ENCODE measurements at places on chromosomes 2 and 18.

DNA sequence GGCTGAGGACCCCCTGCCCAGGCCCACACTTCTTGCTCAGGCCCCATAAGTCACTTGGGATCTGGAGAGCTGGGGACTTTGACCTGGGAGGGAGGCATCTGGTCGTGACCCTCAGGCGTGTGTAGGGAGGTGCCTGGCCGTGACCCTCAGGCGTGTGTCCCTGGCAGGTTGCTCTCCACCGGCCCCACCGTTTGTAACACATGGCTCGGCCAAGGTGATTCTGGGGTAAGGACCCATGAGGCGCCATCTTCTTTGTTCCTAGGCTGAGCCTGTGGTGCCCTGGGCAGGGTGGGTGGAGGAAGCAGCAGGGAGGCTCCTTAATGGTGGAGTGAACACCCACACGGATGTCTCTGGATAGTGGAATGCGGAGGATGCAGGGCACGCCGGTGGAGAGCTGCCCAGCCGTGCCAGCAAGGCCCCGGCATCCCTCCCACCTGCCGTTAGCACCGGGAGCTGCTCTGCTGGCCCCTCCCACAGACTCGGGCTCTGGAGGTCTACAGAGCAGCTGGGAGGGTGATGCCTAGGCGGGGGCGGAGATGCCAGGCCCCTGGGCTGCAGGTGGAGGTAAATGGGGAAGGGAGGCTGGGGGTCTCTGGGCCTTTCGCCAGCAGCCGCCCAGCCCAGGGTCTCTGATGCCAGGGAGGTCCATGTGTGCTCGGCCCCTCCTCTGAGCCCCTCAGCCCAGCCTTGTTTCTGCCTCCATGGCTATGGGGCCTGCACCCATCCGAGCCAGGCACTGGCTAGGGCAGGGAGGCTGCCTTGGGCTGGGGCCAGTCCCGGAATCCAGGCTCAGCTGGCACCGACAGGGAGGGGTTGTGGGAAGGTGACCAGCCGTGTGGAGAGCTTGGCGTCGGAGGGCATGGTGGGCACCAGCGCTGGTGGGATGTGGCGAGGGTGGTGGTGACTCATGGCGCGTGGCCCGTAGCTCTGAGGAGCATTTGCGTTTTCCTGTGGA is 1.1 kb upstream of the GAL3ST2 start:
- no peak for DNase-seq

DNA sequence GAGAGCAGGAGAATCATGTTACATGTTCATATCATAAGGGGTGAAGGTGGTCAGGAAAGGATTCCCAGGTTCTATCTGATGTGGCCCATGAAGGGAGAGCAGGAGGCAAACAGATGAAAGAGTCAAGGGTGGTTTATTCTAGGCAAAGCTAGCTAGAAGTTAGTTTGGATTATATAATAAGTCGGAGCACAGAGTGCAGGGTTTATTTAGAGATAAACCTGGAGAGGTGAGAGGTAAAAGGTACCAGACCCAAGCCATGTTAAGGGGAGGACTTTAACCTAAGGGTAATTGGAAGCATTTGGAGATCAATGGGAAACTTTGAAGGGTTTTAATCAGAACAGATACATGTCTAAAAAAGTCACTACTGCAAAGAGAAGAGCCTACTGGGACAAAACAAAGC is 69.2 kb upstream of the LRATD1 start:
- no peak for DNase-seq

- DNase-seq = no peak
Measured at GRCh38 chr2:204260162-204260877, 285.0 kb upstream of the PARD3B start.

- DNase-seq = no peak
Measured at GRCh38 chr18:23166891-23167541, 31.7 kb downstream of the CABLES1 start.

DNA sequence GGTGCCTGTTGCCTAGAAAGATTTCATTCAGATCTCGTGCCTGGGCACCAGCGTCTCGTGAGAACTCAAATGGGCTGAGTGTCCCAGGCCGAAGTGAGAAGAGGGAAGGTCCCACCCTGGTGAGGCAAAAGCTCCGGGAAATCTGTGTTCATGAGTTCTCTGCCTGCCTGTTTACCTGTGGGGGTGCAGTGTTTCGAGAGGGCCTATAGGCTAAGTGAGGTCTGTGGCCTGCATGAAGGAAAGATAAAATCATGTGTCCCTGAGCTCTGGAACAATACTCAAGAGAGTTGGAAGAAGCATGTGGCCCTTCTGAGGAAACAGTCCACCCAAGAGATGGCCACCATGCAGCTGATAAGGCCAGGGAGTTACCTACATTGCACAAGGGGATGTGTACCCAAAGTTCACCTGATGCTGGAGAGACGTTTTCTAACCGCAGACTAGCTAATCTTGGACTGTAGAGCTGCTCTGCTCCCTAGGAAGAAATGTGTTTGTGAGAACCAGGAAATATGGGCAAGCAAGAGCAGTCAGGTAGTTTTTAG is 63.5 kb upstream of the ST3GAL5 start:
- no peak for DNase-seq

- DNase-seq = no peak
Measured at GRCh38 chr2:20429528-20429927, 17.3 kb upstream of the RHOB start.

GRCh38 chr2:46296840-46297545 is at the start of gene EPAS1:
Gene EPAS1, plus strand, starts transcription at chr2:46297407. Its CDS starts 505 bp downstream, at chr2:46297912.
- peak; percentile 73 for DNase-seq

DNA sequence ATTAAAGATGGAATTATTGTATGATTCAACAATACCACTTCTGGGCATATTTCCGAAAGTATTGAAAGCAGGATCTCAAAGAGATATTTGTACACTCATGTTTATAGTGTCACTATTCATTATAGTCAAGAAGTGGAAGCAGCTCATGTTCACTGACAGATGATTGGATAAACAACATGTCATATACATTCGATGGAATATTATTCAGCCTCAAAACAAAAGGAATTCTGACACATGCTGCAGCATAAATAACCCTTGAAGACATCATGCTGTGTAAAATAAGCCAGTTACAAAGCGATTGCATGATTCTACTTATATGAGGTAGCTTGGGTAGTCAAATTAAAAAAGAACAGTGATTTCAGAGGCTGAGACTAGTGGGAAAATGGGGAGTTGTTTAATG is 39.3 kb upstream of the PROKR1 start:
- no peak for DNase-seq

DNA sequence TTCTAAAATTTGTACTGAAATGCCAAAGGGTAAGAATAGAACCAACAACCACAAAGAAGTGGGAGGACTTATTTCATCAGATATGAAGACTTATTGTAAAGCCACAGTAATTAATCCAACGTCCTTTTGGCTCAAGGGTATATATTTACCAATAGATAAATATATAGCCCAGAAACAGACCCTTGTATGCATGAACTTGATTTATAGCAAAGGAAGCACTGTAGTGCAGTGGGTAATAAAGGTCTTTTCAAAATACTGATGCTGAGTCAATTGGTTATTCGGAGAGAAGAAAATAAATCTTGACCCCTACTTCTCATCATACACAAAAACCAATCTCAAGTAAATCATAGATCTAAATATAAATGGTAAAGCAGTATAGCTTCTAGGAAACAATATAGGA is 200.5 kb upstream of the ST6GAL2 start:
- DNase-seq = no peak

DNA sequence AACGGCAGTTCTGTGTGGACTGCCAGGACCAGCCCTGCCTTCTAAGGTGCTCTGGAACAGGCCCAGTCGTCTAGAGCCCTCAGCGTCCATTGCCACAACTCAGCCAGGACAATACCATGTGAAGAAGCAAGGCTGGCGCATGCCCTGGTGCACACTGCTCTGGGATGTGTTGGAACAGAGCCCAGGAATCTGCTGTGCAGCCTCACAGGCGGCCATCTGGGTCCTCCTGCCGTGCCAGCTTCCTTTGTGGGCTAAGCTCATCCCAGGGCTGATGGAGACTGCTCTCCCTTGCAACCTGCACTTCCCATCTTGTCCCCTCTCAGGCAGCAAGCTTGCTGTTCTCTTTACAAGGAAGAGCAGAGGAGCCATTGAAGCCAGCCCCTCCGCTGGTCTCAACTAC is 246.4 kb upstream of the PXDN start:
- no peak for DNase-seq

- no peak for DNase-seq
Measured at GRCh38 chr18:32867936-32868335, 95.1 kb upstream of the KLHL14 start.

GRCh38 chr2:172416447-172417058 is 10.8 kb upstream of the ITGA6 start:
- DNase-seq = no peak
